ENCODE measurements at places on chromosomes 1 and 21.

- no peak for DNase-seq
Observed at GRCh38 chr1:107514841-107515240, 374.0 kb downstream of the NTNG1 start.

DNA sequence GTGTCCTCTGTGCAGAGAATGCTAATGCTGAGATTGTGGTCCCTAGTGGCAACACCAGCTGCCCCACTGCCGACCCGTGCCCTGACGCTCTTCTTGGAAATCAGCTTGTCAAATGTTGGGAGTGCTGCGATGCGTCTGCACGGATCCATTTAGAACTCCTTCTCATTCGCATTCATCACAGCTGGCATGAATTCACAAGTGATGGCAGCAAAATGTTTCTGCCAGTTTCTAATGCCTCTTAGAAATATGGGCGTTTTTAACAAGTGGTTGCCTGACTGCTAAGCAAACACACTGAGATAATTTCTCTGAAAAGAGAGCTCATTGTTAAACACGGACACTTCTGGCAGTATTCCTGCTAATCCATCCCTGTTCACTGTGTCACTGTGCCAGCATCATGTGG lies 131.9 kb upstream of the KCNJ6 start:
- DNase-seq = no peak

GRCh38 chr1:119834990-119835389 lies 23.7 kb upstream of the REG4 start:
- DNase-seq = no peak

- no peak for DNase-seq
Observed at GRCh38 chr1:3740042-3740441, 12.2 kb upstream of the CCDC27 start.

- DNase-seq = no peak
Observed at GRCh38 chr1:206578978-206579374, 33.3 kb downstream of the EIF2D start.

DNA sequence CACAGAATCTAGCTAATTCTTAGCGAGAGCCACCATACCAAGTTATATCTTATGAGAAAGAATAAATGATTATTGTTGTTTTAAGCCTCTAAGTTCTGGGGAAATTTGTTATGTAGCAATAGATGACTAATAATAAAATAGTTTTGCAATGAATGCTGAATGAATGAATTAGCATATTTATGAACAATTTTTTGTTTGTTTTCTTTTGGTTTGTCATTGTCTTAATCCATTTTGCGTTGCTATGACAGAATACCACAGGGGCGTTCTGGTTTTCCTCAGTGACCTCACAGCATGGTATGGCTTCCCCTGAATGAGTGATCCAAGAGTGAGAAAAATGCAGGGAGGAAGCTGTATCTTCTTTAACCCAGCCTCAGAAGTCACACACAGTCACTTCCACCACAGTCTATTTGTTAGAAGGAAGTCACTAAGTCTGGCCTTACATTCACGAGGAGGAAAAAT lies 53.8 kb upstream of the HPDL start:
- DNase-seq = no peak

DNA sequence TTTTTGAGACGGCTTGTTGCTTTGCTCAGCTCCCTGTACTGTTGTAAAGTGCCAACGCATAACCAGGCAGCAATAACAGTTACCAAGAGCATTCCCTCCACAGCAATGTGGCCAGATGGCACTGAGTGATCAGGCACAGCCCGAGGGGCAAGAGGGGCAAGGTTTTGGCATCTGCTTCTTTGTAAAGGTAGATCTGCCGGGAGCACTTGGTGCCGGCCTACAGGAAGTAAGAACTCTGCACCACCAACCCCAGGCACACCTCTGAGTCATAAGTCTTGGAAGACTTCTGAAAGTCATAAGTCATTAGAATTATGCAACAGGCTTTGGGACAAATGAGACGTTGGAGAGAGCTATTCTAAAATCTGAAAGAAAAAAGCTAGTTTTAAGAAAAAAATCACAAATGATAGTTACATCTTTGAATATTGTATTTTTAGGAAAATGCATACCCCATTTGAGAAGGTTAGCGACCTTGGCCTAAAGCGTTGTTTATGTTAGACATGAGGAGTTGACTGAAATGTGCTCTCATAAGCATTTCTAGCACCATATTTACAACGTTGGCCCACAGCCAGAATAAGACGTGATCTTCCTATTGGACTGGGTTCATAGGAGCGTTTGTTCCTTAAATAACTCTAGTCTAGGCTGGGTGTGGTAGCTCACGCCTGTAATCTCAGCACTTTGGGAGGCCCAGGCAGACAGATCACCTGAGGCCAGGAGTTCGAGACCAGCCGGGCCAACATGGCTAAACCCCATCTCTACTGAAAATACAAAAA lies 37.7 kb upstream of the MAP10 start:
- DNase-seq = no peak

DNA sequence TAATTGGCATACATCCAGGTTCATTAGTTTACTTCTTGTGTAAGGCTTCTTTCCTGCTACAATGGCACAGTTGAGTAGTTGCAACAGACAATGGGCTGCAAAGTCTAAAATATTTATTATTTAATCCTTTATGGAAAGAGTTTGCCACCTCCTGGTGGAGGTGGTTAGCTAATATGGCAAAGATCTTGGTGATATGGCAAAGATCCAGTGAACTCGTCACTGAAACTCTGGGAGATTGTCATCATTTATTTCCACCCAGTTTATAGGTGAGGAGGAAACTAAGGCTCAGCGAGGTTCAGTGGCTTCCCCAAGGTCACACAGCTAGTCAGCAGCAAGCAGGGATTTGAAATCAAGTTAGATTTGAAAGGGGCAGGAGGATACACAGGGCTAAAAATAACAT lies 16.1 kb upstream of the IFFO2 start:
- DNase-seq = no peak

- no peak for DNase-seq
Observed at GRCh38 chr1:184324972-184325371, 61.9 kb upstream of the C1orf21 start.

DNA sequence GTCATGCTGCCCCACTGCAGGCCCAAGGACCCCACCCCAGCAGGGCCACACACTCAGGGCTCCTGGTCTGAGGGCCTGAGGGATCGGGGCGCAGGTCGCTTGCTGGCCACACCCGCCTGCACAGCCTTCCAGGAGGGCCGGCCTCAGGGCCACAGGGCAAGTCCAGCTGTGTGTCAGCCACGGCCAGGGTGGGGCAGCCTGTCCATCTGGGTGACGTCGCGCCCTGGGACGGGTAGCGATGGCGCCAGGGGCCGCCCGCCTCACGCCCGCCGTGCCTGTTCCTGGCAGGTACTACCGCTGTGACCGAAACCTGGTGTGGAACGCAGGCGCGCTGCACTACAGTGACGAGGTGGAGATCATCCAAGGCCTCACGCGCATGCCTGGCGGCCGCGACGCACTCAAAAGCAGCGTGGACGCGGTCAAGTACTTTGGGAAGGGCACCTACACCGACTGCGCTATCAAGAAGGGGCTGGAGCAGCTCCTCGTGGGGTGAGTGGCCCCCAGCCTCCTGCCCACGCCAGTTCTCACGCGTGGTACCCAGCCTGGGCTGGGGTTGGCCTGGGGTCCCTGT lies 2.5 kb downstream of the COL6A1 start:
- DNase-seq = no peak

- peak; percentile 20 for DNase-seq
Observed at GRCh38 chr1:44237721-44238457, 24.6 kb downstream of the DMAP1 start.

DNA sequence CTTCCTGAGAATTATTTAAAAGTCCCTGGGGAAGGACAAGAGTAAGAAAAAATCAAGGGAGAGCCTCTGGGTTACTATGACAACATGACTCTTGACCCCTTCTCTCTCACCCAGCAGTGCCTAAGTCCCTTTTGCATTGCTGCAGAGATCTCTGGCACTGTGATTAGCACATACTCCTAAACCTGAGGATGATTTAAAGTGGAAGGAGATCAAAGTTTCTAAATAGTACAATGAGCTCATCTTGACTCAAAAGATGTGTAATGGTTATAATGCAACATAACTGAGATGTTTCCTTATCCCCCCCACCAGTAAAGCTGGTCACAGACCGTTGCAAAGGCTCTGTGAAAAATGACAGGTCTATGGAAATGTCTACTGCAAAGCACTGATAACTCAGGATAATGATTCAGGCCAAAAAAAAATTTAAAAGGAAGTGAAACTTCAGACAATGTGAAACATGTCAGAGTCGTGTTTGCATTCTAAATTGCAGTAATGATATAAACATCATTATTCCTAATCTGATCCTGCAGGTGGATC lies 519.2 kb downstream of the KIF26B start:
- DNase-seq = no peak

- DNase-seq = no peak
Observed at GRCh38 chr1:2313651-2314261, 77.6 kb downstream of the MORN1 start.

DNA sequence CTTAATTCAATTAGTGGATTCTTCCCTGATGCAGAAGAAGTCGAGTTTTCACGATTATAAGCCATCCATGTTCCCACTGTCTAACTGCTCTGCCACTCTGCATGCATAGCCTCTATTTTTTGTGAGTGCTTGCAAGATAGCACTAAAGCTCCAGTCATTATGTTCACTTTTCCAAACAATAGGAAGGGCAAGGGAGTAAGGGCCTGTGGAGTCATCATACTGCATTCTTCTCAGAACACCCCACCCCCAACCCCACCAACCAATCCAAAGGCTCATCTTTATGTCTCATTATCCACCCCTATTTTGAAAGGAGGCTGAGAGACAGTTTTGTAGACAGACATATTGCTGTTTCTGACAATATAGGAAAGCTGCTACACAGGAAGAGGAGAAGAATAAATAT lies 471.7 kb upstream of the ADGRL2 start:
- no peak for DNase-seq

- DNase-seq = no peak
Observed at GRCh38 chr21:28159396-28159795, 833.3 kb downstream of the LTN1 start.

- no peak for DNase-seq
Observed at GRCh38 chr1:183167676-183168075, 18.4 kb upstream of the LAMC2 start.

DNA sequence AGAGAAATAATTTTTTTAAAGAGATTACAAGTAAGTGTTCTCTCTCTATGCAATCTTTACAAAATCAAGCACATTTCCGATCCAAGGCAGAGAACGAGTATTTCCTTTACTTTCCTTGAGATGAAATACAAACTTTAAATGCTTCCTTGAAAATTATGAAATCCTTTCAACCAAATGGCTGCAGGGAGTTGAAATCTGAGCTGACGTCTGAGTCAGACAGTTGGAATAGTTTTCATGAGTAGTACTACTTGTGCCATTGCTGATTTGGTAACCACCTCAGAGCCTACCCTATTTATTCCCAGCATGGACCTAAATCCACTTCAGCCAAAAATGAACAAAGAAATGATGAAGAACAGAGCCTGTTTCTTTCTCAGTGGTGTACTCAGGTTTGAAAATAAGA lies 183.6 kb downstream of the GIPC2 start:
- no peak for DNase-seq

- DNase-seq = no peak
Observed at GRCh38 chr1:89706700-89707012, 73.7 kb downstream of the LRRC8C start.

DNA sequence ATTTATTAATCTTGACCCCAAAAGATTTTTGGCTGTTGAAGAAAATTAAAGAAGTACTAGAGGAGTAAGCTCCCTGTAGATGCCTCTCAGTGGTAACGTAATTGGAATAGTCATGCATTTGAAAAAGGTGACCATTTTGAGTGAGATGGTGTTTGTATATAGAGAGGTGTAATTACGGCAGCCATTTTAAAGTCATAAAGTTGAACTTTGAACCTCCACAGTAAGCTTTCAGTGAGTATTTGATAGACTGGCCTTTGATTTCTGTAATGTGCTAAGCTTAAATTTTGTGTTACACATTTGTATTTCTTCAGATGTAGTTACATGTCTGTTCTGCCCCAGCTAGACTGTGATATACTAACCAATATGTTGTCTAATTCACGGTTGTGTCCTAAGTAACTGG lies 21.5 kb upstream of the TMCO2 start:
- DNase-seq = no peak

DNA sequence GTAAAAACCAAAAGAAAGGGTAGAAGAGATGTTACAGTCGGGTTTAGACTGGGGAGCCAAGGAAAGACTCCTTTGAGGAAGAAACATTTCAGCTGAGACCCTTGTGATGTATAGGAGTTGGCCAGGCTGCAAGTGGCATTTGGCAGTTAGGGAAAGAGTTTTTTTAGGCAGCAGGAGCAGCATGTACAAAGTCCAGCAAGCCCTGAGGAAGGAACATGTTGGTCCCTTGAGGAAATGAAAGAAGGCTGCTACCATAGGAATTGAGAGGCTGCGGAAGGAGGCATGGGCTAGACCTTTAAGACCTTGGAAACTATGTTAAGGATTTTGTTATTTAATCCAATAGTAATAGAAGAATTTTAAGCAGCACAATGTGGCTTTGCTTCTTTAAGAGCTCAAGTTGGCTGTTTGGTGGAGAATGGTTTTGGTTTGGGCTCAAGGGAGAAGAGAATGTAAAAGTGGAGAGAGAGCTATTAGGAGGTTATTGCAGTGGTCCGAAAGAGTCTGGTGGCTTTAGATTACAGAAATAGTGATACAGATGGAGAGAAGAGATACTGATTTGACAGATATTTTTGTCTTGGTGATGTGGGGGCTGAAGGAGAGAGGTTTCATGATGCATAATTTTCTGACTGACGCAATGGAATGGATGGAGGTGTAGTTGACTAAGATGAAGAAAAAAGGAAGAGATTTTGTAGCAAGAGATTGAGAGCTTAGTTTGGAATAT lies 26.6 kb downstream of the SMAP2 start:
- DNase-seq = no peak

DNA sequence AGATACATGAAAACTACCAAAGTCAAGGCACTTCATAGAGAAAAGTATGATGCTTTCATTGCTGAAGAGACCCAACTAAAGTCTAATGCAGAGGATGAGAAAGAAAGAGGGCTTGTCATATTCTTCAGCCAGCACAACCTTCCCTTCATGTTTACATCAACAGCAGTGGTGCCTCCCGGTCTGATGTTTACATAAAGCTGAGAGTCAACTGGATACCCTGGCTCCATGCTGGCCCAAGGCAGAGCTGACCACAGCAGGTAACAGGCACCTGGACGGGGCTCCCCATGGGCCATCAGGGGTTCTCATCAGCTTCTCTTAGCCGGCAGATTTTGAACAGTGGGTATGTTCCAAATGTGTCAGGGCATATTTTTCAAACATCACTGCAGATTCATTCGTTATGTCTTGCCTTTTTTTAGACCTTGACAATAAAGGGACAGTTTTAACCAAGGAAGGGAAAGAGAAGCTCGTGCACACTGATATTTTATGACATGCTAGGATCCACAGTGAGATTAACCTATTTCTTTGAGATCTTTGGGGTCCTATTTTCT lies 117.1 kb downstream of the NRIP1 start:
- no peak for DNase-seq

Measured in naive thymus-derived CD8-positive, alpha-beta T cell (primary cell).